ENCODE measurements at places on chromosomes 2 and 18.

DNA sequence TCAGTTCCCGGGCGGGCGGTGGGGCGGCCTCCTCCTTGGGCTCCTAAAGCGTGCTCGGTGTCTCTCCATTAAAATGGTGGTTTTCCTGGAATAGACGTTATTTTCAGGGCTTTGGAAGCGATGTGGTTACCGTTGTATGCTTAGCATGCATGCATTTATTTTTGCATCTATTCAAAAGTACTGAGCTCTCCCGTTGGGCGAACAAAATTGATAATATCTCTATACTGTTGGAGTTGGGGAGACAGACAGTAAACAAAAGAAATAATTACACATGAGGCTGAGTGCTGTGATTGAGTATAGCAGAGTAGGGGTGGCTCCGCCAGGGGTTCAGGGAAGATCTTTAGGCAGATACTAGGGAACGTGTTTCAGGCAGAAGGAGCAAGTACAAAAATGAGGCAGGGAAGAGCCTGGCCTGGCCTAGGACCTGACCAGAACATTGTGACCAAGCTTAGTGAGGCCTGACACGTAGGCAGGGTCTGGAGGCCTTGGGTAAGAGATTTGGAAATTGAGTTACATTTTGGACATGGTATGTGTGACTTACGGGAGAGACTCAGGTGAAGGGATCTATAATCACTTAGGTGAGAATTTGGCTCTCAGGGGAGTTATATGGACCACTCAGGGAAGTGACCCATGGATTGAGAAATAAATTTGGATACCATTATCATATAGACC lies 674 bp downstream of the NCAPH start:
- DNase-seq = peak; percentile 21

DNA sequence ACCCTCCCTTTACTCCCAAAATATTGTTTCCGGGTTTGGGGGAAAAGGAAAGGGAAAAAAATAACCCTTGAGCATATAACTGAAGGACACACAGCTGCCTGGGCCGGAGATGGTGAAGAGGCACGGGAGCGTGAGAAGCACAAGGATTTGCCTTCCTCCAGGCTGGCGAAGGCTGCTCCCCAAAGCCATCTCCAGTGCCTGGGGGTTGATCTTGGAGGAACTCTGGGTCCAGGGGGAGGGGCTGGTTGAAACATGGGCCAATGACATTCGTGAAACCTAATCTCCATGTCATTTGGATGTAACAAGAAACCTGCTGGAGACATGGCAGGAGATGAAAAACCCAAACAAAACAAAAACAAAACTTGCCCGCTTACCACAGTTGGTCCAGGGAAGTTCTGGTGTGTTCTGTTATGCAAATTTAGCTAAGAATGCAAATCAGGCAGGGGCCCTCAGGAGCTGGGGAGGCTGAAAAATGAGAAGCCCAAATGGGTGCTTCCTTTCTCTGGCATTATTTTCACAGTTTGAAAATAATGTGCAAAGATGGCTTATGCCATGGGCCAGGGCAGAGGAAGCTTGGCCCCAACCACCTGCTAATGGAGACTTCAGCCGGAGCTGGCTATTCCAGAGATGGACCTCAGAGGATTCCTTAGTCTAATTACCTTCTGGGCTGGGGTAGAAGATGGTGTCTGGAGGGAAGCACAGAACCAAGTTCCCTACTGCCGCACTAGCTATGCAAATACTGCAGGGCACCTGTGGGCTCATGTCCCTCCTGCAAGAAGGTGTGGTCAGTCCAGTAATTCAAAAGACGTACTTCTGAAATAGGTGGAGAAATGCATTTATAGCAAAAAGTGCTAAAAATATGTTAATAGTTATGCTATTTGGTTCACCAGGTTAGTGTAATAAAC lies 180.9 kb downstream of the BCL2 start:
- DNase-seq = no peak

- no peak for DNase-seq
Observed at GRCh38 chr2:83079007-83079406, 1380.1 kb downstream of the SUCLG1 start.

- DNase-seq = no peak
Observed at GRCh38 chr2:204359076-204359475, 186.2 kb upstream of the PARD3B start.

- DNase-seq = no peak
Observed at GRCh38 chr2:23668756-23669304, 258.1 kb downstream of the ATAD2B start.
